AG09309 (cell line): ENCODE measurements at places on chromosomes 5 and 9.

GRCh38 chr5:162068412-162068811 lies 839 bp downstream of the GABRG2 start:
- DNase-seq = no peak

DNA sequence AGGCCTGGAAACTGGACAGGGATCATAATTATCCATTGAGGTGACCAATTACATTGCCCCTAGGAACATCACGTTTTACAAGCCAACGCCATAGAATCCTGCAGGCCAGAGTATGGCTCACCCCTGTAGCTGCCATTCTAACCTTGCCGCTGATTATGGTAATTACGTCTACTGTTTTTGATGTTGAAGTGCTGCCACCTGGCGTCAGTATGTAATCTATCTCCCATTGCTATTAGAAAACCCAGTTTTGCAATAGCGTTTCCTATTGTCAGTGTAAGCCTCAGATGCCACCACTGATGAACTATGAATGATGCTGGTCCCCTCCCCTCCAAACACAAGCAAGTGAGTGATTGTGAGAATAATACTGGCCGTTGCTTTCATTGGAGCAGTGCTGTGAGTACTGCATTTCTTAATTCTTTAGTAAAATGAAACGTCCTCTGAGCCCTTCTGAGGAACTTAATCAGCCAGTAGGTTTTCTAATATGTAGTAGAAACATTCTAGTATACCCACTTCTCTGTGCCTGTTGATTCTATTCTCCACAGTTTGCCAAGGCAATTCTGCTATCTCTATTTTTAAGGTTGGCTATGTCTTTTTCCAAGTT lies 100.5 kb upstream of the NMUR2 start:
- DNase-seq = peak; percentile 14

DNA sequence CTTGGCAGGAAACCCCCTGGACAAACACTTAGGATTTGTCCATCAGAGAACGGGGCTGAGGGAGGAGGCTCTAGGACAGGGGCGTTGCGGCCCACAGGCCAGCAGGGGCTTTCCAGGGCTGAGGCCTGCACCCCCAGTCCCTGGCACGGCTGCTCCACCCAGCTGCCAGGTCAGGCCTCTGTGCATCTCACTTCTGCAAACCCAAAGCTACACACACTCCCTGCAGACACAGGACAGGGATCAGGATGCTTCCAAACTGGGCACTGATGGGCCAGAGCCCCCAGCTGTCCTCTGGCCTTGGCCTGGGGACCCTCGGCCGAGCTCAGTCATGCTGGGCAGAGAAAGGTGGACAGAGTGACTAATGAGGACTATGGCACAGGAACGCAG lies 106.2 kb upstream of the SARDH start:
- DNase-seq = no peak

GRCh38 chr5:118921866-118922265 lies 66.5 kb downstream of the DTWD2 start:
- DNase-seq = no peak

DNA sequence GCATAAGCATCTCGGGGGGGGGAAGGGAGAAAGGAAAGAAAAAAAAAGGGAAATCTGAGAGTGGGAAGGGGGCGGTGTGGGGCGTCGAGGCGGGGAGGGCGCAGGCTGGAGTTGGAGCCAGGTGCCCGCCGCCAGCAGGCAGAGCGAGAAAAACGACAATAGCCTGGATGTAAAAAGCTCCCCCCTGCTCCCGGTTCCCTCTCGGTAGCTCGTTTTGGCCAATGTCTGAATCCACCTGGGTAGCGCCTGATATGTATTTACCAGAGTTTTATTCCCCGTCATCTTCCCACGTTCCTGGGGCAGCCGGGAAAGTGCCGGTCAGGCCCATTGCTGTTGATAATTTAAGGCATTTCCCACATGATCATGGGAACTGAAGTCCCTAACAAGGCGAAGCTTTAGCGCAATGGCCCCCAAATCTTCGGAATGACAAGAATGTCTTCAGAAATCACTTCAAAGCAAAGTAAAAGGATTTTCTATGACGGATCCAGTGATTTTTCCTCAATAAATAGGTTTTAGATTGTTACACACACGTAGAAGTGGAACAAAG lies 3.0 kb upstream of the OTP start:
- DNase-seq = no peak

- DNase-seq = no peak
These were observed 153.4 kb upstream of the PPP1R26 start for GRCh38 chr9:135326141-135326540.

GRCh38 chr9:130128251-130128650 lies 44.0 kb upstream of the NCS1 start:
- no peak for DNase-seq

- DNase-seq = no peak
These were observed 21.1 kb upstream of the DMRTA1 start for GRCh38 chr9:22425551-22425950.

DNA sequence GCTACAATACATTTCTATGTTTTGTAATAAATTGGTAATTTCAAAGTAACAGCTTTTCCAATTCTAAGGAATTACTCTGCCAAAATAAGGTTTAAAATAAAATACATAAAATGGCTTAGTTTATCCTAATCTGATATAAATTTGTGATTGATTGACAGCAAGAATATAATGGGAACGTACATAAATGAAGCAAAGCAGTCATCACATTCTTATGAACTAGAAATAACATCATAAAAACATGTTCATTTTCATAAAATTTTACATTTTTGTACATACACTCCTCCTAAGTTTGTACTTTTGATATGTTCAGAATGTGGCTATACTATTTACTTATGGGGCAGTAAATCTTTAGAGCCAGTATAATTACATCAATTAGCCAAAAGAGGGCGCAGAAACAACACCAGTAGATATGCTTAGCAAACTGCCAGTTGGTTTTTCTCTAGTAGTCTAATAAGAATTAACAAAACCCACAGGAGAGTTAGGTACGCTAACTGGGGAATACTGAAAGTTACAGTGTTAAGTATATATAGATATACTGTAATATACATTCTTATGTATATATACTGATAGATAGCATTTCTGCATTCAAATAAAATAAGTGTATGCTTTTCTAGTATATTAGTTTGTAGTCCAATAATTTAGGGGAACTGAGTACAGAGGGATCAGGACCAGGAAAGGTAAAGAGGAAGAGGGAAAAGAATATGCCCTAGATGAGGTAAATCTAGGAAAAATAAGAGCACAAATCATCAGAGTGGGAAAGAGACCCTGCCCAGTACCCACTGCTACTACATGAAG lies 76.8 kb downstream of the ZDHHC21 start:
- DNase-seq = peak; percentile 46

DNA sequence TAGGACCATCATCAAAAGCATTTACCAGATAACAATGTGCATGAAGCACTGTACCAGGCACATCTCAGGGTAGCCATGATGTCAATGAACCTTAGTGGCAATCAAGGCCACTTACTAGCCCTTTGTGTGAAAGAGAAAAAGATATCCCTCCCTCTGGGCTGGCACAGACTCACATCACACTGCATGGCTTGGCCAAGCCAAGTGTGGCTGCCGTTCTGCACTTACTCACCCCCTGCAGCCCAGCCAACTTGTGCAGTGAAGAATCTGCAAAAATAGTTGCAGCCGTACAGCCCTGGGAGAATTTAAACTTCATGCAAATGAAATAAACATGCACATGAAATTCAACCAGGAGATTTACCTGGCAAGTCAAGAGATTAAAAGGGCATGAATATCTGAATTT lies 333.5 kb downstream of the DEPDC1B start:
- DNase-seq = no peak

- DNase-seq = peak; percentile 17
These were observed 80.1 kb downstream of the ZCCHC7 start for GRCh38 chr9:37200433-37201005.

DNA sequence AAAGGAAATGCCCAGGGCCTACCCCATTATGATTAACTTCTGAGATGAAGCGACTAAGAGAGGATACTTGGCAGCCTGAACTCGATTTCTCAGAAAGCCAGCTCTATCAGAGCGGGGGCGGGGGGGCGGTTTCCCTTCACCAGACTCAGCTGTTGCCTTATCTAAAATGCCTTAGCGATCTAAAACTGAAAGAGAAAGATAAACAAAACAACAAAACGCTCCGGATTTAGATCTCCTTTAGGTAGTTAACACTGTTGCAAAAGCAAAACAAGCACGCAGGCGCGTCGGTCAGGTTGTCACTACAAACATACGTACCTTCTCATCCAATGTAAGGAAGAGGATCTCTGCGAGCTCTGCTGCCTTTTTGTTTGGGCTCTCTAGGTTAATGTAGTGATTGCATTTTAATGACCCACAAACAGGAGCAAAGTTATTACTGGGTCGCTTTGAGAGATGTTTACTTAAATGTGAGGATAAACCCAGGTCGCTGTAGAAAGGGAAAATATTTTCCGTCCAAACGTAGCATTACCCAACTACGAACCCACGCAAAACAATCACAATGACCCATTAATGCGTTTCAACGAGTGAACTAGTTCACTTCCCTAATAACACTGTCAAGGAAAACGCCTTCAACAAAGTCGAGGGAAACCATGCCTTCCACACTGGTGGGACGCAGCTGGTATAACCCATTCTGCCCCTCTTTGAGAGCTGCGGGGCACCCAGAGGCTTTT lies 982 bp downstream of the EPB41L4A start:
- DNase-seq = no peak

- DNase-seq = no peak
These were observed 21.9 kb downstream of the HTR4 start for GRCh38 chr5:148632255-148633066.

DNA sequence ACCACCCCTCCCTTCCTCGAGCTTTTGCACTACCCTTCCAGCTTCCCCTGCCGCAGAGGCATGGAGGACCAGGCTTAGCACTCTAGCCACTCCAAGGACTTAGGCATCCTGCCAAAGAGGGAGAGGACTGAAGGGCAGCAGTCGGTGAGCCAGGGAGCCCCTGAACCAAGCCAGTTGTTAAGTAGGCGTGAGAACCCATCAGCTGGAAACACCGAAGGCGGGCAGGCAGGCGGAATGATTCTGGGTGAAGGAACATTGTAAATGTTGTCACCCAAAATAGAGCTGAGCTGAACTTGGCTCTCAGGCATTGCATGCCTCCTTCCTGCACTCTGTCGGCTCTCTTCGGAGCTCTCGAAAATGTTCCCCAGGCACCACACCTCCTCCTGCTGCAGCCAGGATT lies 42.8 kb downstream of the NRG2 start:
- no peak for DNase-seq

- no peak for DNase-seq
These were observed 14.5 kb upstream of the TGFBI start for GRCh38 chr5:136014049-136015002.

DNA sequence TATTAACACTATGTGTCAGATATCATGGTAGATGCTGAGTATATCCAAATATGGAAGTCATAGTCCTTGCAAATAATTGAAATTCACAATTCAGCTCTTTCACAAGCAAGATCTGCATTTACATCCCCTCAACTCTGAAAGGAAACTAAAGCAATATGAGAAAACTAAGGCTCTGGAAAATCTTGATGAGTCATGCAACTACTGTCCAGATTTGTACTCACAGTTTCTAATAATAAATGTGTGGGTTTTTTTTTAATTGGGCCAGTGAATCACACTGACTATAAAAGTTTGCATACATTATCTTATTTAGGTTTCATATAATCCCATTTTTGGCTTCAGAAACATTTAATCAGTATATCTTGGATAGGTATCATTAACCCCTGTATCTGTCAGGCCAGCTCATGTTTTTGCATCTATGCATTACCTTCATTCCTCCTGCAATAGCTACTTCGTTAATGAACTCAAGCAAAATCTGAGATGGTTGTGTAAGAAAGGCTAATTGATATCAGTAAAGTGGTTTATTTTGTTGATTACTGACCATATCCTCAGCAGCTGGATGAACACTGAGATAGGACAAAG lies 58.7 kb upstream of the PRR16 start:
- DNase-seq = peak; percentile 57

GRCh38 chr5:166074582-166075481 lies 2216.6 kb upstream of the WWC1 start:
- DNase-seq = no peak

DNA sequence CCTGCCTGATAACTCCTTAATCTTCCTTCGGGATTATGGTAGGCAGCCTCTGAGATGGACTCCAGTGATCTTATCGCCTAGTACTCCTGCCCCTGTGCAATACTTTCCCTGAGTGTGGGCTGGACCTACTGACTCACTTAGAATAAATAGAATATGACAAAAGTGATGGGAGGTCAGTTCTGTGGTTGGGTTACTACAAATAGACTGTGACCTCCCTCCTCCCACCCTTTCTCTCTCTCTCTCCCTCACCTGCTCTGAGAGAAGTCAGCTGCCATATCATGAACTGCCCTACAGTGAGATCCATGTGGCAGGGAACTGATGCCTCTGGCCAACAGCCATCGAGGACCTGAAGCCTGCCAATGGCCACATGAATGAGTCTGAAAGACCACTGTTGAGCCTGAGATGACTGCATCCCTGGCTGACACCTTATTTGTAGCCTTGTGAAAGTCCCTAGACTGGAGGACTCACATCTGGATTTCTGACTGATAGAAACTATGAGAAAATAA lies 31.7 kb downstream of the NRG2 start:
- no peak for DNase-seq

- no peak for DNase-seq
These were observed 5.1 kb upstream of the RGMB start for GRCh38 chr5:98768160-98768959.

- DNase-seq = no peak
These were observed 354.6 kb downstream of the ARRDC3 start for GRCh38 chr5:91028499-91028956.

GRCh38 chr5:9726931-9727330 lies 96.8 kb upstream of the TAS2R1 start:
- no peak for DNase-seq

GRCh38 chr5:8317335-8317734 lies 448.4 kb downstream of the MTRR start:
- no peak for DNase-seq

- DNase-seq = no peak
These were observed 797 bp downstream of the FAM78A start for GRCh38 chr9:131275332-131276093.

GRCh38 chr5:51377151-51378060 lies 5.8 kb upstream of the ISL1 start:
- DNase-seq = no peak

- DNase-seq = no peak
These were observed 121.1 kb downstream of the C5orf15 start for GRCh38 chr5:133847301-133847700.

DNA sequence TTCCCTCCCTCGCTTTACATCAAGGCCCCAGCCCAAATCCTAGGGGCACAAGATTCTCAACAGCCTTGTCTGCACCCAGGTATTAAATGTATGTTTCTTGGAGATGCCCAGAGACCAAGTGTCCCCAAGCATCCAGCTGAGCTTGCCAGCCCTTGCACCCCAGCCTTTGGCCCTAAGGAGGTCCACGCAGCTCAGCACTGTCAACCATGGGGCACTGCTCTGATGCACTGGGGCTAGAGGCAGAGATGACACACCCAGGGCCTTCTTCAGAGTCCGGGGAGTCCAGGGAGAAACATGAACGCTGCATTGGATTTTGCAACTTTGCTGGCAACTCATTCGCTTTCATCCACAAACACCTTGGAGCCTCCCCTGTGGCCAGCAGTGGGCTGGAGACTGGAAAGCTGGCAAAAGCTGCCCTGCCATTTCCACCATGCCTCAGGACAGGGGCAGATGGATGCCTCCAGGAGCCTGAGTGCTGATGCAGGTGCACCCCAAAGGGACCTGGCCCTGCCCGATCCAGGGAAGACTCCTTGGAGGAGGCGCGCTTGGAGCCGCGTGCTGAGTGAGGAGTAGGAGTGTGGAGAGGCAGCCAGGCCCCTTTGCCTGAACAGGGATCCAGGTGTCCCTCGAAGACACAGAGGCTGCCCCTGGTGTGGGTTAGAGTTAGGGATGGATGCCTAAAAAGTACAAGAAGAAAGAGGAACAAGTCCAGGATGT lies 19.3 kb downstream of the PAEP start:
- no peak for DNase-seq
